ENCODE measurements at places on chromosomes 2 and 18.

- no peak for DNase-seq
These were observed 119.1 kb upstream of the PXDN start for GRCh38 chr2:1863386-1863785.

- no peak for DNase-seq
These were observed 34.2 kb upstream of the PPP4R1 start for GRCh38 chr18:9648431-9649163.

DNA sequence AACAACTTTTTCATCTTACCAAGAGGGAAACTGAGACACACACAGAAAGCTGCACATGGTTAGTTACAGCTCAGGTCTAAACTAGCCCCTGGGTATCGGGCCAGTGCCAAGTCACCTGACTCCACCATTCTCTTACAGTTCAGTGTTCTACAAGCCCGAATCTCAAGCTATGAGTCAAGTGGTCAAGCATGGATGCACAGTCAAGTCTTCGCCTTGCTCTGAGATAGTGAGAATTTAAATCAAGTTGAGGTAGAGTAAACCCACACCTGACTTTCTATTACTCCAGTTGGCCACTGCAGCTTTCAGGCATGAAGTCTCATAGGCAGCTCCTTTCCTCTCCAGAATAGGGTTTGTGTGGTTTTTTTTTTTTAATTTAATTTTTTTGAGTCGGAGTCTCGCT is 34.5 kb upstream of the ARL5A start:
- no peak for DNase-seq

DNA sequence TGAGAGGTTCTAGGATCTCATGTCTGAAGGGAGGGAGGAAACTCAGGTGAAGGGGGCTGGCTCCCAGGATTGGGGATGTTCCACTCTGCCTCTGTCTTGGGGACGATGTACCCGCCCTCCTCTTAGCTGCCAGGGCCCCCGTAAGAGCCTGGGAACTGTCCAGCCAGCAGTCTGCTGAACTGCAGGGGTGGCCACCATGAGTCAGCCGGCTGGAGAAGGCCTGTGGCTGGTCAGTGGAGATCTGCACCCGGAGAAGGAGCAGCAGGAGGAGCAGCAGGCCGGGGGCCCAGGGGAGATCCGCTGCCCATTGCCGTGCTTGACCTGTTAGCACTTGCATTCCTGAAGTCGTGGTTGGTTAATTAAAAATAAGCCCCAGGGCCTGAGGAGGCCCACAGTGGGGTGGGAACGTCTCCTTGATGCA is 180.3 kb downstream of the TFCP2L1 start:
- DNase-seq = no peak

GRCh38 chr2:67733517-67733916 is 329.3 kb downstream of the C1D start:
- DNase-seq = no peak

- no peak for DNase-seq
These were observed 47.6 kb downstream of the HNRNPLL start for GRCh38 chr2:38554973-38555595.

- DNase-seq = no peak
These were observed 252.5 kb upstream of the SP5 start for GRCh38 chr2:170462433-170463205.

DNA sequence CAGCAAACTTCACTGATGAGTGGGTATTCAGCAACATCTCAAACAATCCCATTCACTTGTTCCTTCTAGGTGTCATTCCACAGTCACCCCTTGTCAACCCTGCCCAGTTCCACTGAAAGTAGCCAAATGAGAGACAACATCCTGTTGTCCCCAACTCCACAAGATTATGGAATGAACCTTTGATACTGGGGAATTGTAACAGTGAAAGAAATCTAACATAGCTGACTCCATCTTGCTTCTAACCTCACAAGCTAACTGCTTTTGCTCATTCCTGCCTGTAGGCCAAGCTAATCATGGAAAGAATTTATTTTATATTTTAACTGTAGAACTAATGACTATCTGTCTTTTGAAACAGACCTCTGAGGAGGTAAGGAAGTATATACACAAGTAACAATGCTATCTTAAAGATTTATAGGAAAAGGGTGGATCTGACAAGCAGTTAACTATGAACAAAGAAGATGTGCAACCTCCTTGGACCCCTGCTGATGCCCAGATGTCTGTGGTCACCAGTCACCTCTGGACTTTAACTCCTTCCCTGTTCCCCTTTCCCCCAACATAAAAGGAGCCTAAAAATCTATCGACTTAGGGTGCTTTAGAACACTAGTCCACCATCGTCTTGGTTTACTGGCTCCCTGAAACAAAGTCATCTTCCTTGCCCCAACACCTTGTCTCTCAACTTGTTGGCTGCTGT is 6.9 kb upstream of the ANXA4 start:
- no peak for DNase-seq

GRCh38 chr2:101011152-101011551 is 9.1 kb downstream of the RPL31 start:
- no peak for DNase-seq

DNA sequence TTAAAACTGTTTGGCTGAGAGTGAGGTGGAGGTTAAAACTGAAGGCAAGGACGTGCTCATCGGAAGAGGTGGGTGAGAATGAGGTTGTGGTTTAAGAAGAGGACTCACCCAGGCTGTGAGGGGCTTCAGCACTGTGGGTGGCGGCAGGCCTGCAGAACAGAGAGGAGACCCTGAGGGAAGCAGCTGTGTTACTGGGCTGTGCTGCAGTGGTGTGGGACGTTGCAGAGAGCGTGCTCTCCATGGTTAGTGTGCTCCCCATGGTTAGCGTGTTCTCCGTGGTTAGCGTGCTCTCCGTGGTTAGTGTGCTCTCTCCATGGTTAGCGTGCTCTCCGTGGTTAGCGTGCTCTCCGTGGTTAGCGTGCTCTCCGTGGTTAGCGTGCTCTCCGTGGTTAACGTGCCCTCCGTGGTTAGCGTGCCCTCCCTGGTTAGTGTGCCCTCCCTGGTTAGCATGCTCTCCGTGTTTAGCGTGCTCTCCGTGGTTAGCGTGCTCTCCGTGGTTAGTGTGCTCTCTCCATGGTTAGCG is 68.5 kb upstream of the NFATC1 start:
- no peak for DNase-seq
